ENCODE measurements at places on chromosomes 7 and 10.

- no peak for DNase-seq
These were observed 28.9 kb upstream of the INHBA start for GRCh38 chr7:41731493-41732435.

- no peak for DNase-seq
These were observed 67.5 kb downstream of the MAD1L1 start for GRCh38 chr7:2165239-2165609.

DNA sequence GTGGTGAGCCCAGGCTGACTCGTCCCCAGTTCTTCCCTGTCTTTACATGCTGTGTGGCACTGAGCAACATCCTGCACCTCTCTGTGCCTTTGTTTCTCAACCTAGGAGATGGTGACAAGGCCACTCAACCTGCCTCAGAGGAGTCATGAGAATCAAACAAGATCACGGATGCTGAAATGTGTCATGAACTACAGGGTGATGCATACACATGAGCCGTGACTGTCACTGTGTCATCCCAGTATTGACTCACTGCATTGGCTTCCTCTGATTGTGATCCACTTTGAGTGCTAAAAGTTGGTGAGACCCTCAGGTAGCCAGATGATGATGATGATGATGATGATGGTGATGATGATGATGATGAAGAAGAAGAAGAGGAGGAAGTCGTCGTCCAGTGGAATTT, 11.5 kb downstream of the C10orf71 start:
- DNase-seq: no peak

- no peak for DNase-seq
These were observed 102.9 kb upstream of the FAM20C start for GRCh38 chr7:89232-90019.

Measured in activated CD4-positive, alpha-beta T cell treated with anti-CD3 and anti-CD28 coated beads, Interleukin-2, amount 50 U/mL, for 1 hour (primary cell).